T-helper 2 cell treated with Interferon-gamma antibody and Interleukin-4, amounts not matched to agents 5 μg/mL and 100 μg/mL, for 36 hours (primary cell): ENCODE measurements at places on chromosomes 5 and 9.

- DNase-seq, result no peak
These were observed 41.7 kb downstream of the KCNV2 start for GRCh38 chr9:2758898-2759510.

GRCh38 chr5:159040181-159040580, 59.5 kb downstream of the EBF1 start:
- no peak for DNase-seq

- DNase-seq, result no peak
These were observed 140.2 kb upstream of the BRINP1 start for GRCh38 chr9:119509291-119509905.

- no peak for DNase-seq
These were observed 25.2 kb upstream of the PITX1 start for GRCh38 chr5:135059000-135059923.

GRCh38 chr9:70100362-70100761, 56.7 kb downstream of the MAMDC2 start:
- no peak for DNase-seq

DNA sequence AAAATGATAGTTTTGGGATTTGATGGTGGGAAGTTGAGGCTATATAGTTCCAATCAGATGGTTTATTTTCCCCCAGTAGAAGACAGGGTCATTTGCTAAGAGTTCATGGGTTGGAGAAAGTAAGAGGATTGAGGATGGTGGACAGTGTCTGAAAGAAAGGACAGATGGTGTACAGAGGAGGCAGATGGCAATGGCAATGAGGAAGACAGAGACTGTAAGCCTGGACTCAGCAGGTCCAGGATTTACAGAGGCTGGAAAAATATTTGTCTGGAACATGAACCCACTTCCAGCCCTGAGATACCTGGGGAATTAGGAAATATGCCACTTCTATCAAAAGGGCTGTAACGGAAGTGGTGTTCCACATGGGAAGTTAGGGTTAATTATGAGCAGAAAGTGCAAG, 84.5 kb downstream of the PCSK1 start:
- no peak for DNase-seq

GRCh38 chr5:122164070-122164435, 34.7 kb downstream of the ZNF474 start:
- no peak for DNase-seq

- DNase-seq, result no peak
These were observed 217.1 kb downstream of the PIK3R1 start for GRCh38 chr5:68432682-68433081.

DNA sequence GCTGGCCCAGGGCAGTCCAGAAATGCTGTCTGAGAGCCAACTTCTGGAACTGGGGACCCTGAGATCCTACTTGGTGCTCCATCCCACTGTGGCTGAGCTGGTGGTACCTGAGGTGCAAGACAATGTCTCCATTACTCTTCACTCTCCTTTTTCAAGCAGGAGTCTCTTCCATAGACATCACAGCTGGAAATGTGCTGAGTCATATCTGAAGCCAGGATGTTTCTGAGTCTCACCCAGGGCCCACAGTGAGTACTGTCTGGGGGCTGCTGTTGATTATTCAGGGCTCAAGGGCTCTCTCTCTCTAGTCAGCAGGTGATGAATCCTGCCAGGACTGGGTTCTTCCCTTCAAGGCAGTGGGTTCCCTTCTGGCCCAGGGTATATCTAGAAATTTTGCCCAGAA, 145.2 kb upstream of the TAS2R1 start:
- DNase-seq, result no peak

DNA sequence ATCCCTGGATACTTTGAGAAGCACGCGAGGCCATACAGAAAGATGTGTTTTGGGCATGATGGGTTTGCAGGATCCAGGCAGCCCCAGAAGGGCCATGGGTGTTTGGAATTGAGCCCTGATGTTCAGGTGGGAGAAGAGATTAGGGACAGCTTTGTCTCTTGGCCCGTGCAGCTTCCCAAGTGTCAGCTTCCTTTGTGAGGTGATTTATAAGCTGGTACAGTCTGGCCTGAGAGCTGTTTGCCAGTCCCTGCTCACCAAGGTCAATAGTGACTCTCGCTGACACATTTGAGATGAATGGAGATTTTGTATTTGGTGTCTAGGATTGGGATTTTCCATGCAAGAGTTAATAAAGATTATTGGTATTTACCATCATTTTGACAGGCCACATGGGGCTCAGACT, 165.9 kb downstream of the ICE1 start:
- no peak for DNase-seq

DNA sequence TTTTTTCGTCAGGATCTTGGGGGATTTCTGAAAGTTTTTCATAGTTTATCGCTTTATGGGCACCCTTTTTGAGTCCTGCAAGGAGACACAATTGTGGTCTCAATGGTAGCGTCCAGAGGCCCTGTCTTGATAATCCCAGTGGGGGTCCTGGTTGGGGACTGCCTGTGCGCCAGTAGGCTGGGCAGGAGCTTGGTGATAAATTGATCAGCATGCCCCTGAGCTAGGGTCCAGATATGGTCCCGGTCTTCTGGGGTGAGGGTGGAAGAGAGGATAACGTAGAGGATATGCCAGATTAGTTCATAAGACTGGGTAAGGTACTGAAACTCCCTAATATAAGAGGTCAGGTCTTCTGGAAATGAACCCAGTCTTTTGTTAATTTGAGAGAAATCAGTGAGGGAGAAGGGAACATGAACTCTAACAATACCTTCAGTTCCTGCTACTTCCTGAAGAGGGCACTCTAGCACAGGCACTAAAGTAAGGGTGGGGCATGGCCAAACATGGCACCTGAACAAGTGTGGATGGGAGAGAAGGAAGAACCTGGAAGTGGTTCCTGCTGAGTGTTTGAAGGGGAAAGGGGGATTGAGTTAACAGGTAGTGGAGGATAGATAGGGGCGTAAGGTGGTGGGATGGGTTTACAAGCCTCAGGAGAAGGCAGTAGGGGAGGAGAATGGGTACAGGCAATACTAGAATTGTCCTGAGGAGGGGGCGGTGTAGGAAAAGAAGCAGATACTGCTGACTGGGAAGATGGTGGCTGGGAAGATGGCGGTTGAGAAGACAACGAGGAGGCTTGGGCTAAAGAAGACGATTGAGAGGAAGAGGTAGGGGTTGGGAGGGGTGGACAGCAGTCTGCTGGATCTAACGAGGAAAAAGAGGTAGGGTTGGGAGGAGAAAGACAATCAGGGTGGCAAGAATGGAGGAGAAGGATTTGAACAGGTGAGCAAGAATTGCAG, 33.8 kb upstream of the ANXA2R start:
- DNase-seq, result peak; percentile 33

DNA sequence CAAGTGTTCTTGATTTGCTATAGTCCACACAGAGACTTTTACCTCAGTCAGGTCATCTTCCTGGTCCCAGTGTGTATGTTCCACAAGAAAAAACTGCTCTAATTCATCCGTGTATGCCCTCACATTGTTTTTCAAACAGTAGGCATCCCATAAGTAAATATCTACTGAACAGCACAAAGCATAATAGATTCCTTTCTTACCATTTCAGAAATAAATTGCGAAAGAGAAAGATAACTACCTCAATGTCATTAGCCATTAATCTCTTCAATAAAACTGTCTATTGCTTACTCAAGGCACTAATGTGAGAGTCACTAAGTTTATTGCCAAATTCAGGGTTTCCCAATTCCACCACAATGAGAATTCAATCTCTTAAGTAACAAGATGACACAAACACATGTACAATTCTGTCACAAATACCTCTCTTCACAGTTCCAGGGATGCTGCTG, 9.6 kb downstream of the FBXW2 start:
- no peak for DNase-seq

DNA sequence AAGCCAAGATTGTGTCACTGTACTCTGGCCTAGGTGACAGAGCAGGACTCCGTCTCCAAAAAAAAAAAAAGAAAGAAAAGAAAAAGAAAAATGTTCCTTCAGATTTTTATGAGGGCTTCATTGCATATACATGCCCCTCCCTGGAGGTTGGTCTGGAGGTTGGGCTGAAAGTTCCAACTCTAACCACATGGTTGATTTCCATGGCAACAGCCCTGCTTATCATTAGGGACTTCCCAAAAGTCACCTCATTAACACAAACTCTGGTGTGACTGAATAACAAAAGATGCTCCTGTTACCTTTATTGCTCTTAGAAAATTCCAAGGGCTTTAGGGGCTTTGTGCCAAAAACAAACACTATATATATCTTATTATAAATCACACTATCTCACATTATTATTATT, 113.8 kb downstream of the TMC1 start:
- DNase-seq, result peak; percentile 34

DNA sequence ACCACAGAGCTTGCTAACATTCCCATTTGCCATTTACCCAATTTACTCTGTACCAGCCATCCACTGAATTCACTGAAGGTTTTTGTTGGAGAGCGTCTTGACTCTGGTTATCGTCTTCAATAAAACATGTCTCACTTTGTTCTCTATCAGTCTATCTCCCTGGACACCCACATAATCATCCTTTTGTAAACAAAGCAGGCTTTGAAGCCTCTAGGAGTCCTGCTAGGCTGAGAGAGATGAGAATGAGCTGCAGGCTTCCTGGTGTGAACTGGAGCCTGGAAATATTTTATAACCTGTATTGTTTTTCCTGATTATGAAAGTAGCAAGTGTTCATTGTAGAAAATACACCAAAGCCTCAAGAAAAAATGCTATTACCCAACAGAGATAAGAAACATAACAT, 140.6 kb upstream of the ZNF366 start:
- no peak for DNase-seq

GRCh38 chr9:83992407-83992806, 11.8 kb downstream of the RMI1 start:
- no peak for DNase-seq

- DNase-seq, result no peak
These were observed 93.1 kb downstream of the PCDH1 start for GRCh38 chr5:141785135-141785534.

DNA sequence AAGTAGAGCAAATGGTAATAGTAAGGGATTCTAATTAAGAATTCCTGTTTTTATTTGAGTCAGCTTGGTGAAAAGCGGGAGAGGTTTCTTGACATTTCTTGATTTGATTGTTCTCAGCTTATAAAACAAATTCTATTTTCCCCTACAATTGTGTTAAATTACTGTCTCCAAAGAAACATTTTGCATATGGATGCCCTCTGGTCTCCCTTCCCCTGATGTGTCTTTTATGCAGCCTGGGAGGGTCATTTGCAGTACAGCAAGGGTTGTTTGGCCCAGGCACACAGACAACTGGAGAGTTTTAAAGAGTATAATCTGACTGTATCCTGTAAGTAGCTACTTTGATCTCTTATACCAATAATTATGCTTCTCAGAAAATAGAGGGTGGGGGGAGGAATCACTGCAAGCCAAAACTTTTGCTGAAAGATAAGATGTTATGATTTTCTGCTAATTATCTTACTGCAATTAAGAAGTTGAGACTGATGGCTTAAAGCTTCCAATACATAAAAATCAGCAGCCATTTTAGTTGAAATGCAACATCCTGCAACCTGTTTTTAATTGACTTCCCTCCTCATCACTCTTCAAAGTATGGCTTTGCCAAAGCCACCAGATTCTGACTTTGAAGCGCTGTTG, 204.1 kb upstream of the SEMA6A start:
- DNase-seq, result no peak

- no peak for DNase-seq
These were observed 15.2 kb downstream of the SRFBP1 start for GRCh38 chr5:121976979-121977378.

DNA sequence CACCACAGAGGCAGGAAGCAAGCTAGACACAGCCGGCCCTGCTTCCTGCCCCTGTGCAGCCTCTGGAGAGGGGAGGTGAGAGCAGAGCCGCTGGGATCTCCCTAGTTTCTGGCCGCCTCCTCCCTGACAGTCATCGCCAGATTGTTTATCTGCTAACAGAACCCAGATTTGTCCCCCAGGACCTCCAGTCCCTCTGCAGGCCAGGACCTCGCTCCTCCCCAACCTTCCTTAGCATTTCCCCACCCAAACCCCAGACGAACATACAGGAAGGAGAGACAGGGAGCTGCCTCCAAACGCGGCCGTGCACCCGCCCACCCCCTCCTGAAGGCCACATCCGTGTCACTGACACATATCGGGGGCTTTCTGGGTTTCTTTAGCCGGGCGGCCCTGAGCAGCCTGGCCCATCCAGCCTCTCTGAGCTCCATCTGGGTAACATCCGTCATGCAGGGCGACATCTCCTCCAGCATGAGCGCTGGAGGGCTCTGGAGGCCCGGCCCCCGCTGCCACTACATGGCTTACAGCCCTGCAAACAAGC, 47.5 kb downstream of the DBH start:
- DNase-seq, result peak; percentile 41

DNA sequence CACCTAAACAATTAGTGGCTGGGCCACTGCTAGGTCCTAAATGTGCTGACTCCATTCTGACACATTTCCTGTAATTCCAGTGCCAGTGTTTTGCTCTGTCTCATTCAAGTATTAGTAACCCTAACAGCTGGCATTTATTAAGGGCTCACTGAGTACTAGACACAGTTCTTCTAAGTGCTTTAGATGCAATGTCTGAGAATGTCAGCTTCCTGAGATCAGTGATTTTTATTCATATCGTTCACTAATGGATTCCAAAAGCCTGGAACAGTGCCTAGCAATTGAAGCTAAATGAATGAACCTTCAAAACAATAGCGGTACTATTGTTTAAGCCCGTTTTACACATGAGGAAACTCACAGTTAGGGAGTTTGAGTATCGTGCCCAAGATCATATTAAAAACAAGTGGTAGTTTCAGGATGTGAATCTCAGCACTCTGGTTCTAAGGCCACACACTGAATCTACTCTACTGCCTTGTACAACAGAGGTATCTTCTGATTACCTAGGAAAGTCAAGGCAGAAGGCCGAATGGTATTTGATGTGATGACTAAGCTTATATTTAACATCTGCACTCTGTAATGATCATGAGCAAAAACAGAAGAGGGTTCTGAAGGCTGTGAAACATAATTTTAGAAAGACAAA, 304.0 kb downstream of the PJA2 start:
- no peak for DNase-seq

DNA sequence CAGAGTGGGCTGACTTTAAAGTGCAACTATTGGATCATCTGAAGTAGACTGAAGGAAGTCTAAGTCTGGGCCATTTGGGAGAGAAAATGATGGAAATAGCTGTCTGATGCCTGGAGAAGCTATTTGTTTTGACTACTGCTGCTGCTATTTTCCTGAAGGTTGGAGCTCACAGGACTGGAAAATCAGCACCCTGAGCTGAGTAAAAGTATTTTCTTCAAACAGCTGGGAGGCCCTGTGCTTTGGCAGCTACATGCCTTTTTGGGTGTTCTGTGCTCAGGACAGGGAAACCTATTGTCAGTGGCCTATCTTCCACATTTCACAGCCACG, 302.6 kb downstream of the ENC1 start:
- DNase-seq, result no peak
